ENCODE measurements at places on chromosomes 2 and 18. TPM values are rescaled to one million over a fixed set of nuclear protein-coding genes. Genes with fewer than 3 reads are reported as not detected.

The OTOS gene
- total RNA-seq: not detected

The RND3 gene
- total RNA-seq: 44.4 TPM

The POTEI gene
- total RNA-seq: under 0.01 TPM

The SNRNP27 gene
- total RNA-seq: 31.8 TPM

The IL18RAP gene
- 2.6 TPM for total RNA-seq

The ARHGEF33 gene
- total RNA-seq: under 0.01 TPM

The LCT gene
- not detected for total RNA-seq

The GMPPA gene
- total RNA-seq: 27.7 TPM

The CD8B gene
- total RNA-seq: 1.0 TPM

The CAPN14 gene
- not detected for total RNA-seq

The SH3RF3 gene
- total RNA-seq: 2.1 TPM

The BCL11A gene
- total RNA-seq: 4.2 TPM

The MEP1B gene
- total RNA-seq: not detected

The TPGS2 gene
- 28.2 TPM for total RNA-seq

The GCA gene
- total RNA-seq: 20.4 TPM

The SGPP2 gene
- total RNA-seq: not detected

The ZNF397 gene
- total RNA-seq: 18.3 TPM

The SERPINB7 gene
- total RNA-seq: not detected

The MAP3K20 gene
- 52.7 TPM for total RNA-seq

The KLHL14 gene
- total RNA-seq: 0.52 TPM

The PHOSPHO2 gene
- 3.7 TPM for total RNA-seq

The FLACC1 gene
- total RNA-seq: 1.0 TPM

The ZNF396 gene
- 1.6 TPM for total RNA-seq

The CFAP210 gene
- total RNA-seq: not detected

The CIB4 gene
- total RNA-seq: not detected

The FAM161A gene
- total RNA-seq: 7.3 TPM

The GPR39 gene
- 1.6 TPM for total RNA-seq

The XIRP2 gene
- 38.6 TPM for total RNA-seq

The EEF1B2 gene
- total RNA-seq: 603 TPM

The IL36G gene
- not detected for total RNA-seq

The STK39 gene
- 15.7 TPM for total RNA-seq

The ERBB4 gene
- 9.9 TPM for total RNA-seq

The CHCHD5 gene
- total RNA-seq: 10.4 TPM

The SSB gene
- total RNA-seq: 24.5 TPM

The LOXL3 gene
- total RNA-seq: 8.4 TPM

The EGR4 gene
- total RNA-seq: not detected

The BARD1 gene
- total RNA-seq: 89.8 TPM

The TXNDC2 gene
- not detected for total RNA-seq

The RAB6D gene
- total RNA-seq: not detected

The CNRIP1 gene
- total RNA-seq: 17.7 TPM

The SERPINB13 gene
- total RNA-seq: not detected

All from skeletal muscle tissue (tissue), 5 donors.